ENCODE measurements at places on chromosomes 3 and 15. TPM values are rescaled to one million over a fixed set of nuclear protein-coding genes. Genes with fewer than 3 reads are reported as not detected.
A peak's percentile ranks its signal among the peaks of the same experiment; 100 is the strongest.

DNA sequence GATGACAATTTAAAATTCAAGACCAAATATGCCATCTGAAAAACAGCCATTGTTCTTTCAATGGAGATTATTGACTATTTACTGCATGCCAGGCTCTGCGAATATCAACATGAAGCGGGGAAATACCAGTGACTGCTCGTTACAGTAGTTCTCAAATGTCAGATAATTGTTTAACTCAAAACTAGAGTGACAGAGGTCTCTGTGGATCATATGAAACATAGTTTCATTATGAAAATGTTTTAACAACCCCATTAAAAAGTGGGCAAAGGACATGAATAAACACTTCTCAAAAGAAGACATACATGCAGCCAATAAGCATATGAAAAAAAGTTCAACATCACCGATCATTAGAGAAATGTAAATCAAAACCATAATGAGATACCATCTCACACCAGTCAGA is 50.0 kb upstream of the GPR149 start:
- DNase-seq, result no peak
- no peak overlapping the region for H3K27ac ChIP-seq
- H3K36me3 ChIP-seq, result no peaks in the 10 kb centered on the region
- H3K4me3 ChIP-seq, result no peak overlapping the region
- no peaks in the 10 kb centered on the region for H3K4me1 ChIP-seq

DNA sequence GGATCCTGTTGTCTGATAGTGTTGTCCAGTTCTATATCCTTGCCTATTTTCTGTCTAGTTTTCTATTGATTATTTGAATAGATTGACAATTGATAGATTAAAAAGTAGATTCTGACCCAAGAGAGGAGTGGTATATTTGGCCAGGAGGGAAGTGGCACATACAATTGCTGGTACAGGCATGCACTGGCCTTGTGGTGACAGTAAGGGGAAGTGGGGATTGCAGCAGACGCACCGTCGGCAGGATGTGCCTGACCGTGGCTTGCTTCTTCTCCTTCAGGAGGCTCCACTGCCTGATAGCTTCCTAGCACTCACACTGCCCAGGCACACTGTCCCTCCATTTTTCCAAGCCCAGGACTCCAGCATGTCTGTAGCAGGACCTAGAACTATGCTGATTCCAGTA is 10.5 kb downstream of the GABRG3 start:
- DNase-seq, result no peak
- no peak overlapping the region for H3K4me3 ChIP-seq
- H3K27me3 ChIP-seq, result no peaks in the 10 kb centered on the region

DNA sequence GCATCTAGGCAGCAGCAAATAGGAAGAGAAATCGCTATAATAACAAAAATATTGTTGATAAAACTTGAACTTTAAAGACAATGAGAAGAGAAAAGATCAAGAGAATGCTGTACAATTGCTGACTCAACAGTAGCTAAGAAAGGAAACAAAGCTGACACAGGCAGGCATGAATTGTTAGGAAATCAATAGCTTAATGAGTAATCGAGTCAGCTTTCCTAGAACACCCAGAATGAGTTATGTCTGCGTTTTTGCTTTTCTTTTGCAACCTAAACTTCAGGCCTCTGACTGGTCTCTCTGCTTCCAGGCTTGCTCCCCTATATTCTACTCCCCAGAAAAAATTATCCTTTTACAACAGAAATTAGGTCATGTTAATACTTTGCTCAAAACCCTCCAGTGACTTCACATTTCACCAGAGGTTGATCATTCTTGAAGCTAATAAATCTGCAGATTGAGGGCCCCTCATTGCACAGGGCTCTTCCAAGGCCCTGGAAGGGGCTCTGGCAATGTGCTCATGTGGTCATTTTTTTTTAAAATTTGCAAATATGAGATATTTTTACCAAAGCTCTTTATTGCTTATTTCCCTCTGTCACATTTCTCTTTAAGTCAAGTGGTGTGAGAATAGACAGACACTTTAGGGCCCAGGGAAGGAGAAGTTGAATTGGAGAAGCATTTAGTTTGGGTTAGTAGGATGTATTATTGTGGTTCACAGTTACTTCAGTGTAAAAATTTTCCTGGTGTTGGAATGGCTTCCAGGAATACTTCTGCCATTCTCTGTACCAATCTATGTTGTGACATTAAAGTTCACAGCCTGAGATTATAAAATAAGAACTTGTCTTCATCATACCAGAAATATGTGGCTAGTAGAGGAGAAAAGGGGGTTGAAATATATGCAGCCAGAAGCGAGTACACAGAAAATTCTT is 116.3 kb downstream of the TMCO5A start:
- H3K36me3 ChIP-seq, result no peaks in the 10 kb centered on the region
- H3K27ac ChIP-seq, result no peak overlapping the region
- no peaks in the 10 kb centered on the region for H3K4me1 ChIP-seq
- no peak overlapping the region for H3K4me3 ChIP-seq
- DNase-seq, result no peak
- no peaks in the 10 kb centered on the region for H3K27me3 ChIP-seq

DNA sequence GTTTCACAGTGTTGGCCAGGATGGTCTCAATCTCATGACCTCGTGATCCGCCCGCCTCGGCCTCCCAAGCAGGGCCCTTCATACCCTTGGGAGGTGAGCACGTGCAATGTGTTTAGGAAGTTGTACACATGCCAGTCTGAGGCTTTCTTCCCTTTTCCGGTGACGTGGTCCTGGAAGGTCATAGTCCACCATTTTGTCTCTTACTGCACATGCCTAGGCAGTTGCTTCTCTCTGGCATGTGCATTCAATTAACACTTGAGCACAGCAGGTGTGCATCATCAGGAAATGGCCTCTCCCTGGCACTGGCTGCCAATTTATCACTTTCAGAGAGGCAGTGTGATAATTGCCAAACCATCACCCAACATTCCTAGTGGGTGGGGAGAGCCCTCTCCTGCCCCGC is 21.7 kb upstream of the SELENOK start:
- DNase-seq, result no peak
- no peaks in the 10 kb centered on the region for H3K36me3 ChIP-seq
- peaks cover 10% of the 10 kb centered on the region for H3K27me3 ChIP-seq
- H3K4me1 ChIP-seq, result no peaks in the 10 kb centered on the region
- no peak overlapping the region for H3K27ac ChIP-seq

DNA sequence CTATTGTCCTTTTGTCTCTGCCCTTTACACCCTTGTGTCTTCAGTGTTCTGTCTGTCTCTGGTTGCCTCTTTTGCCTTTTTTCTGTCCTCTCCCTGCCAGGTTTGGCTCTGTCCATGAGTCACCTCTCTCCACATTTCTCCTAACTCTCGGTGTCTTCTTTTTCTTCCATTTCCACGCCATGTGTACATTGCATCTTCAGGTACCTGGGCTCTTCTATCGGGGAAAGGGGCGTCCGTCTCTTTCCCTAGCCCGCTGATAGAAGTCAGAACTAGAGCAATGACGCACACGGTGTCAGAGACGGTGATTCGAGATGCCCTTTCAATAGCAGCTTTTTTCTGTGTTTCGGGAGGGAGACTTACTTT is 641 bp downstream of the OPA1 start:
- H3K4me1 ChIP-seq, result no peaks in the 10 kb centered on the region
- H3K36me3 ChIP-seq, result peaks cover 12% of the 10 kb centered on the region
- peak overlapping the region; percentile 99 for H3K4me3 ChIP-seq
- H3K27me3 ChIP-seq, result no peaks in the 10 kb centered on the region

- no peaks in the 10 kb centered on the region for H3K27me3 ChIP-seq
- no peak overlapping the region for H3K4me3 ChIP-seq
- H3K4me1 ChIP-seq, result no peaks in the 10 kb centered on the region
- no peak for DNase-seq
These were observed 20.9 kb downstream of the PLCL2 start for GRCh38 chr3:16905704-16906103.

- H3K27ac ChIP-seq, result no peak overlapping the region
- H3K4me3 ChIP-seq, result no peak overlapping the region
- H3K4me1 ChIP-seq, result no peaks in the 10 kb centered on the region
- no peaks in the 10 kb centered on the region for H3K36me3 ChIP-seq
- DNase-seq, result no peak
- no peaks in the 10 kb centered on the region for H3K27me3 ChIP-seq
These were observed 174.1 kb upstream of the MDFIC2 start for GRCh38 chr3:70486414-70487017.

DNA sequence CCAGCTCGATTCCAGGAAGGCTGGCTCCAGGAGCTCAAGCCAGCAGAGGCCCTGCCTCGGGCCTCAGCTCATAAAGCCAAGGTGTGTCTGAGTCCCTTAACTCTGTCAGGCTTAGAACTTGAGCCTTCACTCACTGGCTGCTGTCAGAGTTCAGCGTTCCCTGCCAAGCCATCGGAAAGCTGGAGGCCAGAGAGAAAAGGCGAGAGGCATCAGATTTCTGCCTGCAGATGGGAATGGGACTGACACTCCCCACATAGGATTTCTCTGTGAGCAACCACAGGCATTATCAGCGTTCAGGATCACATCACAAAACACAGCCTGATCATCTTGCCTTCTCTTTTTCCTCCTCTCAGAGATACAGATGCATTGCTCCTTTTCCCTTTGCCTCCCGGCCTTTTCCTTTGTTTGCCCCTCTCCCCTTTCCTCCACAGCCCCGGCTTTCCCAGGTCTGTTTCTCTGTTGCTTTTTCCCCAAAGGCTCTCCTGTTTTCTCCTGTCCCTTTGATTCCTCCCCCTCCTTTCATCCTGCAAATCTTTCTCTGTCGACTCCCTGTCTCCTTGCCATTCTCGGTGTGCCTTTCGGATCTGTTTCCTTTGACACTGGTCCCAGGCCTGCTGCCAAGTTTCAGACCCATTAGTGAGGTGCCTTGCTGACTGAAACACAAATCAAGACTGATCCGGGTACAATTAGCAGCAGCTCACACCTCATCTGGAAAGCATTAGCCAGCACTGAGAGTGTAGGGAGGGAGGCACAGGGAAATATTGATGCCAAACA is 44.5 kb upstream of the BOC start:
- peak; percentile 70 for DNase-seq
- no peaks in the 10 kb centered on the region for H3K36me3 ChIP-seq
- H3K27me3 ChIP-seq, result no peaks in the 10 kb centered on the region
- H3K4me3 ChIP-seq, result no peak overlapping the region

DNA sequence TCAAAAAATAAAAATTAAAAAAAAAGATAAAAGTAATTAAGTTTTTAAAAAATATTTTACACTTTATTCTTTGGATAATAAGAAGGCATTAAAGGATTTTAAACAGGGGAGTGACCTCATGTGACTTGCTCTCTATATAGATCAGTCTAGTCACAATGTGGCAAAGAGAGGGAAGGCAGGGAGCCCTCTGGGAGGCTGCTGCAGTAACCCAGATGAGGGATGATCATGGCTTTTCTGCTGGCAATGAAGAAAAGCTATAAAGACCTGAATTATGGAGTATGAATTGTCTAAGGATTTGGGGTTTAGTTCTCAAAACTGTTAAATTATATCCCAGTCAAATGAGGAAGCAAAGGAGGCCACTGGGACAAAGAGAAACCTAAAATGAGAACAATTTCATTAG is 58.1 kb downstream of the SUMF1 start:
- no peak overlapping the region for H3K4me3 ChIP-seq
- no peaks in the 10 kb centered on the region for H3K27me3 ChIP-seq
- H3K27ac ChIP-seq, result no peak overlapping the region
- no peak for DNase-seq

- H3K4me1 ChIP-seq, result no peaks in the 10 kb centered on the region
- H3K27me3 ChIP-seq, result no peaks in the 10 kb centered on the region
- H3K4me3 ChIP-seq, result no peak overlapping the region
- H3K27ac ChIP-seq, result no peak overlapping the region
These were observed 12.3 kb downstream of the HCLS1 start for GRCh38 chr3:121648219-121648958.

GRCh38 chr3:196272826-196273225 is 14.7 kb downstream of the PCYT1A start:
- H3K27ac ChIP-seq, result no peak overlapping the region
- H3K4me3 ChIP-seq, result no peak overlapping the region
- DNase-seq, result no peak
- H3K36me3 ChIP-seq, result peaks cover 51% of the 10 kb centered on the region
- no peaks in the 10 kb centered on the region for H3K27me3 ChIP-seq

GRCh38 chr15:39453620-39454019 is 127.3 kb upstream of the THBS1 start:
- no peaks in the 10 kb centered on the region for H3K36me3 ChIP-seq
- no peaks in the 10 kb centered on the region for H3K4me1 ChIP-seq
- H3K27ac ChIP-seq, result no peak overlapping the region
- H3K4me3 ChIP-seq, result no peak overlapping the region

- DNase-seq, result peak; percentile 78
- no peak overlapping the region for H3K4me3 ChIP-seq
- H3K4me1 ChIP-seq, result no peaks in the 10 kb centered on the region
- no peaks in the 10 kb centered on the region for H3K36me3 ChIP-seq
These were observed 34.5 kb upstream of the TRPM1 start for GRCh38 chr15:31136016-31136415.

GRCh38 chr3:72679540-72680198 is 168.6 kb downstream of the SHQ1 start:
- H3K4me3 ChIP-seq, result no peak overlapping the region
- no peak overlapping the region for H3K27ac ChIP-seq
- DNase-seq, result no peak
- no peaks in the 10 kb centered on the region for H3K4me1 ChIP-seq

GRCh38 chr15:40240619-40241221 is 1.9 kb downstream of the PAK6 start:
- no peaks in the 10 kb centered on the region for H3K36me3 ChIP-seq
- DNase-seq, result peak; percentile 44
- no peaks in the 10 kb centered on the region for H3K4me1 ChIP-seq
- H3K27ac ChIP-seq, result no peak overlapping the region

GRCh38 chr3:189967254-189967865 is 153.3 kb downstream of the P3H2 start:
- DNase-seq, result no peak
- peaks cover 3% of the 10 kb centered on the region for H3K4me1 ChIP-seq
- no peaks in the 10 kb centered on the region for H3K27me3 ChIP-seq
- H3K4me3 ChIP-seq, result no peak overlapping the region
- H3K27ac ChIP-seq, result no peak overlapping the region

GRCh38 chr15:50633653-50634052 is 52.9 kb downstream of the TRPM7 start:
- no peaks in the 10 kb centered on the region for H3K4me1 ChIP-seq
- H3K4me3 ChIP-seq, result no peak overlapping the region
- DNase-seq, result no peak
- H3K27ac ChIP-seq, result no peak overlapping the region
- no peaks in the 10 kb centered on the region for H3K27me3 ChIP-seq

DNA sequence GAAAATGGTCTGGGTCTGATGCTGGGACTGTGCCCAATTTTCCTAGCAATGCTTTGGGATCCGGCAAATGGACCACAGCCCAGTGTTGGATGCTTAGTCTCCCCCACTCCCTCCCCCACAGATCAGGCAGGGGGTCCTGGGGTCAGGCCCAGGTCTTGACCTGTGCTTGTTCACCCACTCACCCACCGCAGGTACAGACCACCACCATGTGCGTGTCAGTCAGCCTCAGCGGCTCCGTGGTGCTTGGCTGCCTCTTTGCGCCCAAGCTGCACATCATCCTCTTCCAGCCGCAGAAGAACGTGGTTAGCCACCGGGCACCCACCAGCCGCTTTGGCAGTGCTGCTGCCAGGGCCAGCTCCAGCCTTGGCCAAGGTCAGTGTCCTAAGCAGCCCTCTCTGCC is 10.6 kb downstream of the GRM2 start:
- no peaks in the 10 kb centered on the region for H3K4me1 ChIP-seq
- H3K36me3 ChIP-seq, result peaks cover 22% of the 10 kb centered on the region
- peak; percentile 32 for DNase-seq

IL16 gene
- total RNA-seq, result 0.24 TPM

HYKK gene
- total RNA-seq, result 4.4 TPM

TRH gene
- total RNA-seq, result 0.22 TPM

GOLGA8G gene
- not detected for total RNA-seq

GPR171 gene
- not detected for total RNA-seq
